ENCODE measurements at places on chromosomes 3 and 15.

GRCh38 chr3:23404246-23404645, 201.1 kb downstream of the UBE2E2 start:
- DNase-seq = no peak

GRCh38 chr15:74417225-74417624, 16.5 kb downstream of the SEMA7A start:
- DNase-seq = no peak

DNA sequence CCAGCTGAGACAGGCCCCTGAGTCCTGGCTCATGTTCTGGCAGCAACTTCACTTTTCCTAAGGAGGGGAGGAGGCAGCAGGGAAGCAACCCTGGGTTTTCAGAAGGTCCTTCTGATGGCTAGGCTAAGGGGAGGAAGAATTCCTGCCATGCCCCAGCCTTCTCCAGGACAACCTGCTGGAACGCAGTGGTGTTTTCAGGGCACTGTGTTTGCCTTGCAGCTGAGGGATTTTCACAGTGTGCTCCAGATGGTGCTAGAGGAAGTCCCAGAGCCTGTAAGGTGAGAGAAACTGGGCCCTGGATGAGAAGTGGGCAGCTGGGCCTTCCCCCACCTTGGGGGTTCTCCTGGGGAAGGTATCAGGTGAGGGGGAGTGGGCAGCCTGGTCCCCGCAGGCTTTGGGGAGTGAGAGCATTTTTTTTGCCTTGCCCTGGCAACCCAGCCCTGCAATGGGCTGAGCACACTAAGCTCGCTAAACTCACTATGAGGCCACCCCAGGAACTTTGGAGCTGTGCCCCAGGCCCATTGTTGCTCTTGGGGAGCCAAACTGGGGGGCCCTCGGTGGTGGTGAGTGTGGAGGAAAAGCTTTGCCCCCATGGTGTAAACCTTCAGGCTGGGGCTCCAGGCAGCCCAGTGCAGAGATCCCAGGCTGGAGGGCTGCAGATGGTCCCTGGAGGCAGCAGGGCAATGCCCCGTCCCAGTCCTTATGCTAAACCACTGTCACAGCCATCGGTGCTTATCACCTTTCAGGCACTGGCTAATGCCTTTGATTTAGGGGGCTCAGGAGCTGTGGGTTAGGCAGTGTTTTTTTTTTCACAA, 41.1 kb downstream of the ACAA1 start:
- no peak for DNase-seq

GRCh38 chr15:66757521-66757920, 55.5 kb downstream of the SMAD6 start:
- DNase-seq = no peak

- DNase-seq = no peak
Observed at GRCh38 chr3:61593446-61594029, 32.2 kb downstream of the PTPRG start.

DNA sequence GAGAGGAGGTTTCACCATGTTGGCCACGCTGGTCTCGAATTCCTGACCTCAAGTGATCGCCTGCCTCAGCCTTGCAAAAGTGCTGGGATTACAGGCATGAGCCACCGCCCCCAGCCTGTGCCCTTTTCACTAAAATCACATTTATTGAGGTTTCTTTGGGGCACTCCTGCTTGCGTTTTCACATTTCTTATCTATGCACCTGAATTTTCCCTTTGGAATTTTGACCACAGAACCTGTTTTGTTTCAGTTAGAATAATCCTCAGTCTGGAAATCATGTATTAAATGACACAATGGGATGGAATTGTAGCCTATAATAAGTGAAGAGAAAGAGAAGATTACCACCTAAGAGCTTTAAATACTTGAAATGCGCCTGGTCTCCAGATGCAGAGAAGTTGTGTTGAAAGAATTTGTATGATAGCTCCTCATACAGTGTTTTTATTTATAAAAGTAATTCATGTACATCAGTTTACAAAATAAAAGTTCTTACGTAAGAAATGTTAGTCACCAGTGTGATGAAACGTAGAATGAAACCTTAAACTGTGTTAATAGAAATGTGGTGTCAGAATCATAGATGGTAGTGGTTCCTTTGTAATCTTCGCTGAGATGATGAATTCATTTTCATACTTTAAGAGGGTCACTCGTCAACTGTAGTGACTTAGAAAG, 107.0 kb downstream of the TCF12 start:
- DNase-seq = peak; percentile 14

DNA sequence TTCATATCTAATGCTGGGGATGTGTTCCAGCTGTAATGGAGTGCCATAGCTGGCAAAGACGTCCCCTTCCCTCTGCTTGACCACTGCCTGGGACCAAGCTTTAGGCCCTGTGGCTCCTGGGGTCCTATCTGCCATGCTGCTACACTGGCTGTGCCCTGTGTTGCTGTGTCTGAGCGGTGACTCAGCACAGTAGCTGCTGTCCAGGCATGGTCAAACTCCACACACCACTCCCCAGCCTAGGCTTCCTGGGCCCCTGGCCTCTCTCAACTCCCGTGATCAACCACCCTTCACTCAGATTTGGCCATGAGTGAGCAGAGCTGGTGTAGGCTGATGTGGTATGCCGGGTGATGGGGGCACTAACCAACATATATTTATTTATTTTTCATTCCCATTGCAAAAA, 27.0 kb downstream of the EPHB1 start:
- DNase-seq = no peak

DNA sequence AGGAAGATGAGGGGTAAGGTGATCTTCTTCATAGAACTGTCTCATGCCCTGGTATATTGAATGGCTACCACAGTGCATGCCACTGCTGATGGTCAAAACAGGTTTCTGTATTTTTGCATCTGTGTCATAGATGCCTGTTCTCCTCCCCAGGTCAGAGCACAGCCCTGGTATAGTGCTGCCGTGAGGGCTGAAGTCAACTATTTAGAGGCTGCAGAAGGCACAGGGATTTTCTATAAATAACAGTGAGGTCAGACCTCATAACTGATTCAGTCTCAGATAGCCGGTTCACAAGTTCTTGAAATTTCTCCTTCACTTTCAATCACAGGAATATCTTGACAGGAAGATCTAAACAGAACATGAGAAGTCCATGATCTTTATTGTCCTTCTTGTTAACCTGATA, 99.2 kb upstream of the NUDT16 start:
- no peak for DNase-seq

GRCh38 chr15:56739964-56740640, 6.8 kb upstream of the ZNF280D start:
- DNase-seq = no peak

DNA sequence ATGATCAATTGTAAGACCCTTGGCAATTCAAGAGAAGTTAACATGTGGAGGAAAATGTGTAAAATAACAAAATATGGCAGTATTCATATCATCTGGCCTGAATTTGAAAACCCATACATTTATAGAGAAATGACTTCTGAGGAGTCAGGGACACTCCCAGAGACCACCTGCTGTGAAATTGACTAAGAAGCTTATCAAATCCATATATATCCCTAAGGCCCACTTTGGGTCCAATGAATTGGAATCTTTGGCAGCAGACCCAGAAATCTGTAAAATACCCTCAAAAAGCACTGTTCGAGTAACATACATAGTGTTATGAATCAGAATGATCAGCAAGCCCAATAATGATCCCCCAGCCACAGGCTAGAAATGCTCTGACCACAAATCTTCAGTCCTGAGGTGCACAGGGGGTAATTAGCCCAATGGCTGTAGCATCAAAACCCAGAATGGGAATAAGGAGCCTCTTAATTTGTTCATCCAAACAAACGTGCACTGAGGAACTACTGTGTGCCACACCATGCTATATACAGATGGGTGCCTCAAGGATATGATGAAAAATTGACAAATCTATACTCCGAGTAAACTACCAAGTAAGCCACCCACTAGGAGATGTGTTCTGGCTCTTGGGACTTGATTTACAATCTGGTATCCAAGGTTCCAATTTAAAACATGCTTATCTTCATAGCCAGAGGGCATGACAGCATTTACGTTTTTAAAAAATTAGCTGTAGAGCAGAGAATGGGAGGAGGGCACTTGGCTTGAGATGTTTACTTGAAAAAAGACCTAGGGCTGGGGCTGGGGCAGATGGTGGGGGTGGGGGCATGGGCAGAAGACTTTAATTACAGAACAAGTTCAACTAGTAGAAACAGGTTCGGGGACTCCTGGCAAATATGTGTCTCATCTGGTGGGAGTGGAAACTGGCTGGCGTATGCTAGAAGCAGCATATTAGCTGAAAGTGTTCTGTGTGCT, 9.1 kb upstream of the ARHGEF3 start:
- DNase-seq = no peak

DNA sequence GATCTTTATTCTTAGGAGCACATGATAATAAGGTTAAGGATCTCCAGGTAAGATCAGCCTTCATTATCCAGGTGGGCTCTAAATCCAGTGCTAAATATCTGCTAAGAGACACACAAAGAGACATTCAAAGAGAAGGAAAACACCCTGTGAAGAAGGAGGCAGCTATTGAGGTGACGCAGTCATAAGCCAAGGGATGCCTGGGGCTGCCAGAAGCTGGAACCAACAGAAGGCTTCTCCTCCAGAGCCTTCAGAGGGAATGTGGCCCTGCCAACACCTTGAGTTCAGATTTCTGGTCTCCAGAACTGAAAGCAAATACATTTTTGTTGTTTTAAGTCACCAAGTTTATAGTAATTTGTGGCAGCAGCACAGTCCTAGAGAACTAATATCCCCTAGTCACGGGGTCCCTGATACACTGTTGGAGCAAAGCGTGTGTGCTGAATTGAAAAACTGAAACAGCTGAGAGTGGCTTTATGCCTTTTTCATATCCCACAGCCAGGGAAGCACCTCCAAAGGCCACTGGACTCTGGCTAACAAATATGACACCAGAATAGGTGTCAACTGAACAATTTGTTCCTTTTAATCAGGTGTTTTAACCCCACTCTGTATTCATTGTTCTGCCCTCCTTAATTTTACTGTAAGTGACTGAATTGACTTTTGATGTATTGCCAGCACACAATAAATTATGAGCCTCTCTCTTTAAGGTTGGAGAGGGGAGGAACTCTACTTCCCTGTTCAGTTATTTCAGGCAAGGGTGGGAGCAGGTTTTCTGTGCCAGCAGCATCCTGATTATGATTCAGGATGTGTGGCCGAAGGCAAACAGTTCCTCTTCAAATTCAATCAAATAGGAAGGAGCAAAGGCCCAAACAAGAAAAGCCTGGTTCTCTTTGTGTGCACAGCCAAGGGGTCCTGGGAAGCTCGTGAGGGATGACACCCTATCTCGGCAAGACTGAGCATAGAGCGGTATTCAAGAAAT, 151.8 kb upstream of the HES1 start:
- DNase-seq = no peak

DNA sequence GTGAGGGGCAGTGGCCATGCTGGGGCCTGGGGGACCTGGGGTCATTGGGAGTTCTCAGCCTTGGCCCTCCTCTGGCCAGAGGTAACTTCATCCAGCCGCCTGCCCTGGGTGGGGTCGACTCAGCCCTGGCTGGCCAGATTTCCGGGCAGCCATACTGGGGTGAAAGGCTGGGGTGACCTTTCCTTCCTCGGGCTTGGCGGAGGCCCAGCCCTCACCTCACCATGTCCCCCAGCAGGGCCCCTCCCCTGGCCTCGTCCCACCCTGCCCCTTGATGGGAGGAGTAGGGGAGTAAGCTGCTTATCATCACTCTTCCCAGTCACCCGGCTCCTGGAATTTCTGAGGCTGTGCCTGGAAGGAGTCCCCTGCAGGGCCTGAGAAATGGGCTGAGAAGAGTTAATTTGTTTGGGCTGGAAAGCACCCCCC, 5.4 kb downstream of the SEMA3F start:
- DNase-seq = no peak

- DNase-seq = peak; percentile 24
Observed at GRCh38 chr3:69930564-69930963, 69.0 kb upstream of the SAMMSON start.

DNA sequence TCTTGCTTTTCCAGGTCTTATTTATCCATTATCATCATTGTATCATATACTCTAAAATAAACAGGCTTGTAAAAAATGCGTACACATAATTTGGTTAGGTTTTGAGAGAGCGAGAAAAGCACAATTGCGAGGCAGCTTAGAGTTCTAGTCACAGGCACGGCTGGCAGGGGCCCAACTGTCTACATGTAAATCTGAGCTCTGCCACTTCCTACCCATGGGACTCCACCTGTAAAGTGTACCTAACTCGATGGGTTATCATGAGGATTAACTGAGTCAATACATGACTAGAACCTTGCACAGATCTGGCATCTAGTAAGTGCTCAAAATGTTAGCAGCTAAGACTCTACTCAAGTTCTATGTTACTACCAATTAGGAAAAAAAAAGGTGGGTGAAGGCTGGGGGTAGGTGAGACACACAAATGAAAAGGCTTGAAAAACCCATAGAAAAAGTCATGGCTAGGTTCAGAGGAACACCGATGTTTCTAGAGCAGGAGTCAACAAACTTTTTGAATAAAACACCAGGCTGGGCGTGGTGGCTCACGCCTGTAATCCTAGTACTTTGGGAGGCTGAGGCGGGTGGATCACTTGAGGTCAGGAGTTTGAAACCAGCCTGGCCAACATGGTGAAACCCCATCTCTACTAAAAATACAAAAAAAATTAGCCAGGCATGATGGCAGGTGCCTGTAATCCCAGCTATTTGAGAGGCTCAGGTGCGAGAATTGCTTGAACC, 36.2 kb downstream of the GLB1 start:
- no peak for DNase-seq

GRCh38 chr3:140403608-140404007, 274.3 kb upstream of the TRIM42 start:
- DNase-seq = no peak

GRCh38 chr3:177358977-177359592, 161.8 kb upstream of the TBL1XR1 start:
- no peak for DNase-seq

GRCh38 chr3:166554023-166554422, 716.8 kb upstream of the BCHE start:
- DNase-seq = no peak

DNA sequence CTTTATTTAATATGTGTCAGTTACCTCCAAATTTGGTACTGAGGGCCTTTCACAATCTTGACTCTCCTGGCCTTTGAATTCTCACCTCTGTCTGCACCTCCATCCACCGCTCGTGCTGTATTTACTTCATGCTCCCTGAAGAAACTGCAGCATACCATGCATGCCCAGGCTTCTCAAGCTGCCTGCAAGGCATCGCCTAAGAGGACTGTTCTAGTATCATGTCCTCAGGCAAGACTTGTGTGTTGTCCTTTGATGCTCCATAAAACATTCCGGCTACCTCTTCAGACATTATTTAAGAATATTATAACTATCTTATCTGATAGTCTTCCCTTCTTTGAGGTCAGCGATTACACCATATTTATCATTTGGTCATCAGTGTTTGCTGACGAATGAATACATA, 682.5 kb downstream of the NR2F2 start:
- DNase-seq = no peak

Measured in AG09319 (cell line).